Sigmoid colon (tissue), 7 donors: ENCODE measurements at places on chromosomes 6 and 20. TPM values are rescaled to one million over a fixed set of nuclear protein-coding genes. Genes with fewer than 3 reads are reported as not detected.

The RSPH9 gene
- total RNA-seq = 0.16 TPM

The OOEP gene
- not detected for total RNA-seq

The TRIM10 gene
- total RNA-seq = 0.36 TPM

The SPATS1 gene
- not detected for total RNA-seq

The GTF2H4 gene
- total RNA-seq = 7.7 TPM

The ENPP4 gene
- 16.3 TPM for total RNA-seq

The ZKSCAN4 gene
- total RNA-seq = 1.5 TPM

The RBBP8NL gene
- total RNA-seq = not detected

The ZC2HC1B gene
- total RNA-seq = not detected

The TUBB1 gene
- not detected for total RNA-seq

The RIPOR2 gene
- 10.9 TPM for total RNA-seq

The PPIL6 gene
- 10.2 TPM for total RNA-seq

The GDAP1L1 gene
- 0.36 TPM for total RNA-seq

The KCNK15 gene
- 2.1 TPM for total RNA-seq

The TREML2 gene
- not detected for total RNA-seq

The ADAM33 gene
- 49.9 TPM for total RNA-seq

The DNAH8 gene
- total RNA-seq = not detected

The PRSS16 gene
- total RNA-seq = not detected

The PRL gene
- not detected for total RNA-seq

The LY6G6D gene
- total RNA-seq = not detected

The NHLRC1 gene
- 1.9 TPM for total RNA-seq

The RHAG gene
- total RNA-seq = 0.81 TPM

The TMEM244 gene
- total RNA-seq = not detected

The C6orf15 gene
- total RNA-seq = not detected

The CBLN4 gene
- not detected for total RNA-seq

The LKAAEAR1 gene
- 1.5 TPM for total RNA-seq

The ASIP gene
- total RNA-seq = not detected

The KIAA1755 gene
- total RNA-seq = 9.2 TPM

The ELOVL2 gene
- total RNA-seq = 0.83 TPM

The NT5E gene
- total RNA-seq = 70.3 TPM

The OTOR gene
- not detected for total RNA-seq

The MOG gene
- not detected for total RNA-seq

The GLP1R gene
- 0.14 TPM for total RNA-seq

The LIN28B gene
- not detected for total RNA-seq

The FAM217B gene
- total RNA-seq = 12.1 TPM
